Caki2 (cell line): ENCODE measurements at places on chromosomes 12 and 14. TPM values are rescaled to one million over a fixed set of nuclear protein-coding genes. Genes with fewer than 3 reads are reported as not detected.

DNA sequence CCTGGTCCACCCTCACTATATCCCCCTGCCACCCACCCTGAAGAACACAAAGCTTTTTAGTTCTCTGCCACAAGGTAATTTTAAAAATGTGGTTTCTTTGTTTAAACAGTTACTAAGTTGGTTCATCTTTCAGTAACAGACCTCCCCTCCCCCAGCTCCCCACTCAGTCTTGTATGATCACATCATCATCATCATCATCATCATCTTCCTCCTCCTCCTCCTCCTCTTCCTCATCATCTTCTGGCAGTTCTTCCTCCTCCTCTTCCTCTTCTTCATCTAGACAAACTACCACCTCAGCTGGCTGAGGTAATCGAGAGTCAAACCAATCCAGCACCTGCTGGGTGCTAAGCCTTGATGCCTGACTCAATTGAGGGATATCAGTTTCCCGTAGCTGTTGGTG lies 10.5 kb downstream of the HOMEZ start:
- no peak for DNase-seq

Gene SERPINA12
- not detected in 2 replicates for total RNA-seq

GRCh38 chr14:56338674-56339073 lies 220.5 kb downstream of the PELI2 start:
- DNase-seq = no peak

Gene RPL10L
- total RNA-seq = not detected in 2 replicates

DNA sequence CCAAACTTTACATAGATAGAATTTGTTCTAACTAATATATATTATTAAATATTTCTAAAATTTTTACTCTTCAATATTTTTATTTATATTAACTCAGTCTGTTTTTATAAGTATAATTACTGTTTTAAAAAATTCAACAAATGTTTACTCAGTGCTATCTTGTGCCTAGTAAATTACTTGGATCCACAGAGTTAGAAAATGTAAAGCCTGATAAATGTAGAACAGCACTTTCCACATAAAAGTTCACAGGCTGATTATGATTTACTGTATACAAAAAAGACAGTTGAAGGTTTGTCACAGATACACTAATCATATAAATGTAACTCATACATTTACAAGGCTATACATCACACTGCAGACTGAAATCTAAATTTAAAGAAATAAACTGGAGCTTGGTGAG lies 170.0 kb downstream of the FOXG1 start:
- DNase-seq = no peak

GRCh38 chr12:96224219-96224615 lies 30.0 kb downstream of the ELK3 start:
- no peak for DNase-seq
